ENCODE measurements at places on chromosomes 3 and 15. TPM values are rescaled to one million over a fixed set of nuclear protein-coding genes. Genes with fewer than 3 reads are reported as not detected.

GRCh38 chr15:86505951-86506350, 426.3 kb downstream of the AGBL1 start:
- DNase-seq = no peak

DNA sequence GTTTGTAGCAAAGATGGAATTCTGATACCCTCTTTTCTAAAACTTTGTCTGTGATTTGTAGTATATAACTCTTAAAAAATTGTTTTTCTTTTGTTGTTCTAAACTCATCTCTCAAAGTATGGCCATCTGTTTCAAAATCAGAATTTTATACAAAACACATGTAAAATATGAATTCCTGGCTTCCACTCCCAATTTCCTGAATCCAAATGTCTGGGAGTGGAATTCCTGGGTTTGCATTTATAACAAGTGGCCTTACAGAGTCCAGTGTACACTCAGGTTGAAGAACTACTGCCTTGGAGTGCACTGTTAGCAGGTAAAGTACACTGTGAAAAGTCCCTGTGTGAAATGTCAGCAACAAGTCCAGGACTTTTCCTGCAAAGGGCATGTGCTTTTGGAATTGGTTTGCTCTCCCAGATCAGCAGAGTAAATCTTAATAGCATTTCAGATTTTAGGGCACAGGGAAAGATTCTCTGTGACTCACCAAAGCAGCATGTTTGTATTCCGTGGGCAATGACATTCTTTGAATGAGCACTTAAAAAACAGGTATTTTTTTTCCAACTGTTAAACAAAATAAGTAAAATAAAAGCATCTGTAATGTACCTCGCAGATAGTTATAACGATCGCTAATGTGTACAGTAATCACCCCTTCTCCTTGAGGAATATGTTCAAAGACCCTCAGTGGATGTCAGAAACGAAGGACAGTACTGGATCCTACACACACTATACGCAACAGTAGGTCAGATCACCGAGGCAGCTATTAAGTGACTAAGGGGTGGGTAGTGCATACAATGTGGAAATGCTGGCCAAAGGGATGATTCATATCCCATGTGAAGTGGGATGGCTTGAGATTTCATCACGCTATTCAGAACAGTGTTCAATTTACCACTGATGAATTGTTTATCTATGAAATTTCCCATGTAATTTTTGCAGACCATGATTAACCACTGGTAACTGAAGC, 2.0 kb upstream of the CLDN16 start:
- peak; percentile 76 for DNase-seq

- no peak for DNase-seq
These were observed 7.7 kb upstream of the FLNB start for GRCh38 chr3:58000306-58001085.

- no peak for DNase-seq
These were observed 32.4 kb upstream of the MRPL3 start for GRCh38 chr3:131535131-131535530.

DNA sequence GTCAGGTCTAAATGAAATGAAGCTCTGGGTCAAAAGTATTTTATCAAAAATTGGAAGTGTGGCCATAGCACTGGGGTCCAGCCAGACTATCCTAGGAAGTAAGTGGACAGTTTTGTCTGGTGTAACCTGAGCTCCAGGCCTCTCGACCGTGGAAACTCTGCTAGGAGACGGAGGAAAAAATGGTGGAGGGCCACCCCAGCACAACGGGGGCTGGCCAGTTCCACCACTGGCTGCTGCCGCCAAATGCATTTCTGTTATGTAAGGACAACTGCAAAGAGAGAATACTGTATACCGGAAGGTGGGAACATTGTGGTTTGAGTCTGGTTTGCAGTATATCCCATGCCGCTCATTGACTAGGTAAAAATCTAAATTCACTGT, 235.7 kb downstream of the GREM1 start:
- no peak for DNase-seq

DNA sequence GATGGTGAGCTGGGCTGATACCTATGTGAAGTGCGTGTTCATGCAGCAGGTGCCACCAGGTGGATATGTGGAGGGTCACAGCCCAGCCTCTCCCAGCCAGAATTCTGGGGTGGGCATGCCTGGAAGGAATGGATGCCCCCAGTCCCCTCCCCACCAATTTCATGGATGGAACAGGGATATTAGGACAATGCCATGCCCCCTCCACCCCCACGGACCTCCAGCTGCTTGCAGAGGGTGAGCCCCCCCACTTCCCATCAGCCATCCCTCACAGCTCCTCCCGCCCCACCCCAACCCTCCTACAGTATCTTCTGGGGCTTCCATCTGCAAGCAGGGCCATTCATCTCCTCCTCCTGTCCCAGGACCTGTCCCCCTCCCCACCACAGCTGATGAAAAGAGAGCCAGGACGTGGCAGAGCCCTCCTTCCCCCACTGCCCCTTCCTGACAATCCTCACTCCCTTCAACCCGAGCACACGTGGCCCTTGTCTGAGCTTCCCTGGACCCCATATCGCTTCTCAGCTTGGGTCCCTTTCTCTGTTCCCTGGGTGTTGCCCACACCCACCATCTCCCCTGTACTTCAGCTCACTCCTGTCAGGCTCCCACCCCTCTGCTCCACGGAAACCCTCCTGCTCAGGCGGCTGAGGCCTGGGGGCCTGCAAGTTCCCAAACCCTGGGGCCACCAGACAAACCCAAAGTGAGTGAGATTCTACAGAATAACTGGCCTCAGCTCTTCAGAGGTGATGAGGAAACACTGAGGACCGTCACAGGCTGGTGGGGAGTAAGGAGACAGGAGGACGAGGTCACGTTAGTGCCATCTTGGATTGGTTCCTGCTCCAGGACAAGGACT, 2.8 kb upstream of the SEMA3G start:
- no peak for DNase-seq

- DNase-seq = no peak
These were observed 916 bp downstream of the IDH3A start for GRCh38 chr15:78149805-78150751.

- DNase-seq = no peak
These were observed 8.7 kb downstream of the IMPG2 start for GRCh38 chr3:101311676-101312075.

GRCh38 chr3:36095238-36095637, 285.1 kb upstream of the STAC start:
- no peak for DNase-seq

GRCh38 chr3:163364717-163365116, 1713.6 kb downstream of the SI start:
- DNase-seq = no peak

DNA sequence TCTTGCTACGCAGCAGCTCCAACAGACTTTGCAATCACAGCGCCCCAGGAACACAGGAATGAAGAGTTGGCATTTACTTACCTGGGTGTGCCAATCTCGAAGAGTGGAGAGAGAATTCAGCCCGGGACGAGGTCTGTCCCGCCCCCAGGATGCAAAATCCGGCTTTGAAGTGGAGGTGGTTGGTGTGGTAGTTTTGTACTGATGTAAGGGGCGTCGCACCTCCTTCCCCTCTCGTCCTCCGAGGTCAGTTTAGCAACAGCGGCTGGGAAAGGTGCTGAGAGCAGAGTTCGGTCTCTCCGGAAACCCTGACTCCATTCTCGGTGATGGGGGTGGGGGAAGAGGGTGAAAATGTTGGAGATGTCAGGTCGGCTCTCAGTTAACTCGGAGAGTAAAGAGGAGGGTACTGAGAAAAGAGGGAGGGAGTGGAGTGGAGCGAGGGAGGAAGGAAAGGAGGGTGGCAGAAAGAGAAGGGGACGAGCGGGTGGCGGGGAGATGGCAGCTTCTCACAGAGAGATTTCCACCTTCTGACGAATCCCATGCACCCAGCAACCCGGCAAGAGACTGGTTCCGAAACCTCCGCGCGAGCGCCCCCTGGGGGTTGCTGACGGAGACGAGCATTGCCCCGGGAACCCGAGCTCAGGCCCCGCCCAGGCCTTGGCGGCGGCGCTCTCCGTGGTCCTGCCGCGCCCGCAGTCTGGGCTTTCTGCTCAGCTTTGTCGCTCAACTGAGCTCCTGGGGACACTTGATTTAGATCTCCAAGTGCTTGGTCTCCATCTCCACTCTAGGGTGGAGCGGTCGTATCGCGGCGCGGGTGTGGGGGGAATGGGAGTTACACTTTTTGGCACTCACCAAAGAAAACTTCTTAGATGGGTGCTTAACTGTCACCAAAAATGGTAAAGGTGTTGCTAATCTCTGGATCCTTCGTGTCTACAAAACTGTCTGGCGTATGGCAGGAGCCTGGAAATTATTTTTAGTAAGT, at the start of gene CPNE4:
TSS of gene CPNE4 (minus strand) at position 529 of the 979 bp plus-strand sequence.
- peak; percentile 100 for DNase-seq

- no peak for DNase-seq
These were observed 106.8 kb downstream of the FOXB1 start for GRCh38 chr15:60110909-60111308.

- DNase-seq = no peak
These were observed 144.6 kb downstream of the EPHA3 start for GRCh38 chr3:89252016-89252415.

The TTLL13 gene
- total RNA-seq = 0.29 TPM

The GOLGA8A gene
- total RNA-seq = 46.5 TPM

The LRRC49 gene
- 5.8 TPM for total RNA-seq

The ZBED2 gene
- total RNA-seq = 0.56 TPM

The GOLGA6L2 gene
- total RNA-seq = not detected

The SLC2A2 gene
- 0.95 TPM for total RNA-seq

All from Calu3 (cell line).